H7 (cell line): ENCODE measurements at places on chromosomes 16 and 17. TPM values are rescaled to one million over a fixed set of nuclear protein-coding genes. Genes with fewer than 3 reads are reported as not detected.

GRCh38 chr17:66629762-66630161, 205.2 kb upstream of the CACNG5 start:
- no peak for DNase-seq

DNA sequence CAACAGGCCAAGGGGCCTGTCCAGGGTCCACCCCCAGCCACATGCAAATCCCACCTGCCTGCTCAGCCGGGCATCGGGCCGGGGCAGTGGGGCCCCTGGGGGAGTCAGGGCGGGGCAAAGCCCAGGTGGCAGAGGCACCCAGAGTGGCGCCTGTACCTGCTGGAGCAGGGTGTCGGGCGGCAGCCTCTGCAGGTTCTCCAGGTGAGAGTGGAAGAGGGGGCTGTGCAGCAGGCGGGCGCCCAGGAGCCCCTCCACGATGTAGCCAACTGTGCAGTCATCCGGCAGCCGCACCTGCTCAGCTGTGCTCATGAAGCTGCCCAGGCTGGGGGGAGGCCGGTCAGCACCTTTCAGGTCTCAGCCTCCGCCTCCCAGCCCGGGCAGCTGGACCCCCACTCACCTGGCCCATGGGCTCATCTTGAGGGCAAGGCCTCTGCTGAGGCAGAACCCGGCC, 2.1 kb downstream of the RFNG start:
- no peak for DNase-seq

- no peak for DNase-seq
Measured at GRCh38 chr16:82753821-82754220, 127.1 kb downstream of the CDH13 start.

DNA sequence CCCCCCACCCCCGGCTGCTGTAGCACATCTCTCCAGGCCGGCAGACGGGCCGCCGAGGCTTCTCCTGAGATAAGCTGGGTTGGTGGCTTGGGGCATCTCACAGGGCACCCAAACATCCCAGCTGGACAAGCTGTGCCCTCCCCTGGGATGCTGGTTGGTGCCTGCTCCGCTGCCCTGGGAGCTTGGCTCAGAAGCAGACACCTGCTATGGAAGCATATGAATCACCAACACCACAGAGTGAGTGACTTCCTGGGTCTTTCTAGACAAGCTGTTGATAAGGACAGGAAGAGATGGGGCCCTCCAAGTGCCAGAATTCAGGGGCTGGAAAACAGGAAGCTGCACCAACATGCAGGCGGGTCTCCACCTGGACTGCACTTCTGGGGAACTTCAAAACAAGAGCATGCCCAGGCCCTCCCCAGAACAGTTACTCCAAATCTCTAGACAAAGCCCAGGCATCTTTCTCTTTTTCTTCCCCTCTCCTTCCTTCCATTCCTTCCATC, 13.7 kb downstream of the C16orf95 start:
- no peak for DNase-seq

TEDC2 gene
- 87.2 and 90.7 TPM in 2 replicates for total RNA-seq
